ENCODE measurements at places on chromosomes 7 and 10.
A peak's percentile ranks its signal among the peaks of the same experiment; 100 is the strongest.

DNA sequence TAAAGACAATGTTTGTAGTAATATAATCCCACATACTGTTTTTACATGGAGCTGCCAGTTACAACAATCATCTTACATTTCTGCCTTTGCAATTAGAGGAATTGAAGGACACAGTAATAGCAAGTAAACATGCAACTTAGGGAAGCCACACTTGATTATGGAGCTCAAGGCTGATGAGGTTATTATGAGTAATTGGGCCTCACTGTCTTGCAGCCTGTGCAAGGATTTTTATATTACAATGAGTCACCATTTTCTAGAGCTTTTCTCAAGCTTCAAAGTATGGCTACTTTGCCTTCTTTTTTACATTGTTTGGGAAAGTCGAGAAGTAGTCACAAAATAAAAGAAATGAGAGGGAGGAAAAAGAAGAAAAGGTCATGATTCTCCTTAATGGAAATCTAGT is 226.4 kb downstream of the KIAA1217 start:
- no peak for DNase-seq

DNA sequence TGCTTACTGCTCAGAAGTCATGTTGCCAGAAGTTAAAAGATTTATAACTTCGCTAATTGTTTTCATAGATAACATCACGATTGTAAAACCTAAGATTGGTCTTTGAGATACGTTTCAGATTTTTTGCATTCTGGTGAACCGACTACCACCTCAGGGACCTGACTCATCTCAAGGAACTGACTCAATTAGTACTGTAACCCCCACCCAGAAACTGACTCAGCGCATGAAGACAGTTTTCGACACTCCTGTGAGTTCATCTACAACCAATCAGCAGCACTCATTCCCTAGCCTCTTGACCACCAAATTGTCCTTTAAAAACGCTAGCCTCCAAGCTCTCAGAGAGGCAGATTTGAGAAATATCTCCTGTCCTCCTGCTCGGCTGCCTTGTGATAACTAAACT is 72.3 kb downstream of the ELMO1 start:
- no peak for DNase-seq

DNA sequence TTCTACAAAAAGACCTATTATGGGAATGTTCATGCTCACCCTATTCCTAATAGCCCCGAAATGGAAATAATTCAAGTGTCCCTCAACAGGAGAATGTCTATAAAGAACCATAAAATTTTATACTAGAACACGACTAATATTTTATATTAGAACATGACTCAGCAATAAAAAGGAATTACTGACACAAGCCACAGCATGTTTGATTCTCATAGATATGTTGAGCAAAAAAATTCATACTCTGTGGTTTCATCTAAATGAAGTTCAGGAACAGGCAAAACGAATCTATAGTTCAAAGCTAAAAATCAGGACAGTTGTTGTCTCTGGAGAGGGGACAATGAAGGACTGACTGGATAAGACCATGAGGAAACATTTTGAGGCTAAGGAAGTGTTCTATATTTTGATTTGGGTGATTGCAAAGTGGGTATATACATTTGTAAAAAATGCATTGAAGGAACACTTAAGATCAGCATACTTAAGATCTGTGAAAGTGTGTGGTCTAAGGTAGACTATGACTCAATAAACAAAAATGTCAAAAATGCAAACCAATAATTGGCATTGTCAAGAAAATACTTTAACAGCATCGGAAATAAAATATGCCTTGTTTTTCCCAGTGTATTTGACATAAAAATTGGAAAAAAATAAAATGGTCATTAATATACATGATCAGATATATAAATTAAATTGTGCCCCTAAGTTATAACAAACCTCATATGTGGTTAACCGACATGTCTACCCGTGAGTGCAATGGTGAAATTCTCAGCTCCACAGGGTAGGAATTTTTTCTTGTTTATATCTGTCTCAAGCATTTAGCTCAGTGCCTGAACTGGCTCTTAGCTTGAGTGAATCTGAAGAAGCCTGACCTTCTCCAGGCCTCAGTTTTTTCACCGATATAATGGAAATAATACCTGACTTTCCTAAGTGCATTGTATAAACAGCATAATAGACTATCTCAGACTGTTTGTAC is 124.9 kb upstream of the CTTNBP2 start:
- DNase-seq = no peak

DNA sequence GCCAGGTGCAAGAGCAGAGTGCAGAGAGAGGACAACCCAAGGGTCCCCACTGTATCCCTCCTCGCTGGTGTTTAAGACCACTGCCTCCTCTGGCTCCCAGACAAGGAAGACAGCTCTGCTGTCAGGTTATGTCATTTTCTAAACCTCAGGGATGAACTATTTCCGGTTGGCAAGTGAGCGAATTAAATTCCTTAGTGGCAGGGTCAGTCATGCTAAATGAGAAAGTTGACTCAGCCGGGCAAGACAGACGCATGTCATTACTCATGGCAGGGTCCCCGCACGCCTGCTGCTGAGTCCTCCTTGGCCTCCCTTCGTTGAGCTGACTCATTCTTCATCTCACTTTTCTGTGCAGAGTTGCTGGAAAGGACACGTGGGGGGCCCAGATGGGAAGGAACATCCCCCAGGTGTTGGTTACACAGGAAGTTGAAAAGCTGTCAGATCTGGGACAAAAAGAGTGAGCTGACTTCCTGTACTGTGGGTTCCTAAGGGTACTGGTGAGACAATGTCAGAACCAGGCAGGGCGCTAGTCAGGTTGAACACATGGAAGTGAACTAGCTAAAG is 47.1 kb upstream of the UCN3 start:
- DNase-seq = peak; percentile 80

GRCh38 chr10:89158446-89158845 is 48.7 kb downstream of the CH25H start:
- DNase-seq = no peak

DNA sequence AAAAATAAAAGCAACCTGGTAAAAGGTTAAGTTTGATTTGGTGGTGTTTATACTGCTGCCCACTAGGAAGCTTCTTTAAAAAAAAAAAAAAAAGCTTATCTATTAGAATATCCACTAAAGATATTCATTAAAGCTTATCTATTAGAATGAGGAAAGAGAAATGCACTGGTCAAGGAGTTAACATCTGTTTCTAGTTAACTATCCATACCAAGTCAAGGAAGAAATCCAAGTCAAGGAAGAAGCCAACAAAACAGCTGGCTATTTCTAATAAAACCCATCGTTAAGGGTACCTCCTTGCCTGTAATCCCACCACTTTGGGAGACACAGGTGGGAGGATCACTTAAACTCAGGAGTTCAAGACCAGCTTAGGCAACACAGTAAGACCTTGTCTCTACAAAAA is 82.6 kb downstream of the JMJD1C start:
- no peak for DNase-seq

- no peak for DNase-seq
These were observed 23.4 kb upstream of the AKR1C3 start for GRCh38 chr10:5070648-5071410.

- DNase-seq = no peak
These were observed 258.4 kb upstream of the FZD1 start for GRCh38 chr7:91005841-91006240.

GRCh38 chr10:102157224-102157623 is 5.0 kb downstream of the NOLC1 start:
- no peak for DNase-seq
